Prostate gland (tissue), 2 donors: ENCODE measurements at places on chromosomes 5 and 9. TPM values are rescaled to one million over a fixed set of nuclear protein-coding genes. Genes with fewer than 3 reads are reported as not detected.

The EIF4EBP3 gene
- total RNA-seq: 41.4 TPM

DNA sequence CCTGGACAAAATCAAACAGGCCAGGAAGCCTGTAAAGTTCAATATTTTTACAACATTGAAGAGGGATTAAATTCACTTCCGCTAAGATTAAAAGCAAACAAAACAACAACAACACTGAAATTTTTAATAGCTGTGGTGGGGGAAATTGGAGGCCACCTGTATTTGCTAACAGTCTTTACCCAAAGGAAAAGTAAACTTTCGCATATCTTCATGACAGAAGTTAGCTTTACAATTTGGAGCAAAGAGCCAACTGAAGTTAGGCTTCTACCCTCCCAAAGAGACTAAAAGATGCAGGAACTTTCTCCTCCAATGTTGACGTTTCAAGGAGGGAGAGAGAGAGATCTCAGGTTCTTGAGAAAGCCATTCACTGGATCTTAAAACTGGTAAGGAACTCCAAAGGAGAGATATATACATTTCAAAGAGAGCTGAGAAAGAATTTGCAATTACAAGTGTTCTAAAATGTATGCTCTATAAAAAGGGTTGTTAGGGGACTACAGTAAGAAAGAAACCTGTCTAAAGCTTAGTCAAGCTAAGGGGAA lies 349.2 kb upstream of the CDH9 start:
- no peak for DNase-seq

The WNK2 gene
- 136 TPM for total RNA-seq

The SERINC5 gene
- 127 TPM for total RNA-seq

GRCh38 chr5:42988568-42988967 lies 51.6 kb downstream of the ANXA2R start:
- no peak for DNase-seq

The FAM153A gene
- 50.2 TPM for total RNA-seq

DNA sequence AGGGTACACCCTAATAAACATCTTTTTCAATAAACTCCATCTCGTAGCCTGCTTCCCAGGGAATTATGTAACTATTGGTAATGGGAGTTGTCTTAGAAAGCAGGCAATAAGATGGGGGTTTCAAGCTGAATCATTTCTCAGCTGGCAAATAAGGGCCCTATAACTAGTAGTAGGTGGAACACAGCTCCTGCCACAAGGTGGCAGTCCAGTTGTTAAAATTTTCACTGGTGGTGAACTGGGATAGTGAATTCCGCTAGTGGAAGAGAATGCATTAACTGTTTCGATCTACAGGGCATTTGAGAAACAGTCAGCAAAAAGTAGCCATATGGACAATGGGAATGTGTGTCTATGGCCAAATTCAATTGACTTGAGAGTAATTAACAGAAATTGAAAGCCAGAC lies 27.7 kb downstream of the PCDHB15 start:
- no peak for DNase-seq

DNA sequence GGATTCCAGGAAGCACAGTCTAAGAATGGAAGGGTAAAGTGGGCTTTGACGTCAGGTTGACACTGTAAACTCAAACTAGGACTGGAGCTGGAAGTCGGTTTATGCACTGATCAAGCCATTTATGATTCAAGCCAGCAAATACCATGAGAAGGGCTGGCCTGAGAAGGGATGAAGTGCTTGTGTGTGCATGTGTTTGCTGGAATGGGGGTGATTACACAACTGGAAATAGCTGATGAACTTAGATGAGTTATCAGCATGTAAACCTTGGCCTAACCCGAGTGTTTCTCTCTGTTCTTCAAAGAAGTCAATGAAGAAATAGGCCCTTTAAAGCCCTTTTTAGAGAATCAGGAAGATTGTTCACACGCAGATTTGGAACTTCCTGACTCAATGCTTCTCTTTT lies 287.6 kb downstream of the RFX3 start:
- DNase-seq: no peak

DNA sequence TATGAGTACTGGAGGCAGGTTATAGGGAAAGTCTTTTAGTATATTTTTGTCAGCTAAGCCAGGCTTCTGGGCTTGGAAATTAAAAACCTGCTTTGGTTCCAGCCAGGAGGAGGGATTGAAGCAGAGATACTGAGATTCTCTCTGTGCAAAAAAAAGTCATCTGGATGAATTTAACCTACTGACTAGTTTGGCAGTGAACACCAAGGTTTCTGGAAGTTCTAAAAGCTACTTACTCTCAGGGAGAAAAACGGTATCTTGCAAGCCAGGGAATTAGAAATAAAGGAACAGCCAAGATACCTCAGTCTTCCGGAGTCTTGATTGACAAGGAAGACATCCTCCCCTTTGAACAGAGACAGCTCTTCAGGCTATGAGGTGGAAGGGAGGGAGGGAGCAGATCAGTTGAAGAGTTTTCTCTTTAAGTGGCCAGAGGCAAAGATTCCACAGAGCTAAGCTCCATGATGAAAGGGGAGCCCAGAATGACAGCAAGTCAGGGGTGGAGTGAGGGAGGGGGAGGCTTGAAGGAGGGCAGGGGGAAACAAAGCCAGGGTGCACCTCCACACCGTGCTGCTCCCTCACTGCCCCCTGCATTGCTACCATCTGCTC lies 8.3 kb upstream of the ZBTB34 start:
- DNase-seq: no peak

- no peak for DNase-seq
Observed at GRCh38 chr9:90458485-90458884, 184.1 kb downstream of the DIRAS2 start.

GRCh38 chr5:34022121-34022705 lies 14.4 kb upstream of the AMACR start:
- no peak for DNase-seq

The DPH7 gene
- total RNA-seq: 62.4 TPM

DNA sequence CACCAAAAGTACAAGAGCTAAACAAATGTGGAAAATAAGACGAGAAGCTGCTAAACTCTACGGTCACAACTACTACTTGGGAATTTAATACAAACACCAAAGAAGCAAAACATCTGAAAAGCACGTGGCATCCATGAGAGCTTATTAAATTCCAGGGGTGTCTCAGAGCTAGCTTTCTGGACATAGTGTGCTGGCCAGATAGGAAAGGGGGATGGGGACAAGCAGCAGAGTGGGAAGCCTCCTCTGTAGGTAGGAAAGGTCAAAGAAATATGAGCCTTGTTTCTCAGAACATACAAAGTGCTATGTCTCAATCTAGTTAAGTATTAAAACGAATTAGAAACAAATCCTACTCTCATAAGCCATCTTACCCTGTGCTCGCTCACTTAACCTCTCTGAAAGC lies 51.3 kb upstream of the GOLPH3 start:
- DNase-seq: peak; percentile 47

GRCh38 chr5:35195472-35195852 lies 34.8 kb downstream of the PRLR start:
- DNase-seq: no peak

DNA sequence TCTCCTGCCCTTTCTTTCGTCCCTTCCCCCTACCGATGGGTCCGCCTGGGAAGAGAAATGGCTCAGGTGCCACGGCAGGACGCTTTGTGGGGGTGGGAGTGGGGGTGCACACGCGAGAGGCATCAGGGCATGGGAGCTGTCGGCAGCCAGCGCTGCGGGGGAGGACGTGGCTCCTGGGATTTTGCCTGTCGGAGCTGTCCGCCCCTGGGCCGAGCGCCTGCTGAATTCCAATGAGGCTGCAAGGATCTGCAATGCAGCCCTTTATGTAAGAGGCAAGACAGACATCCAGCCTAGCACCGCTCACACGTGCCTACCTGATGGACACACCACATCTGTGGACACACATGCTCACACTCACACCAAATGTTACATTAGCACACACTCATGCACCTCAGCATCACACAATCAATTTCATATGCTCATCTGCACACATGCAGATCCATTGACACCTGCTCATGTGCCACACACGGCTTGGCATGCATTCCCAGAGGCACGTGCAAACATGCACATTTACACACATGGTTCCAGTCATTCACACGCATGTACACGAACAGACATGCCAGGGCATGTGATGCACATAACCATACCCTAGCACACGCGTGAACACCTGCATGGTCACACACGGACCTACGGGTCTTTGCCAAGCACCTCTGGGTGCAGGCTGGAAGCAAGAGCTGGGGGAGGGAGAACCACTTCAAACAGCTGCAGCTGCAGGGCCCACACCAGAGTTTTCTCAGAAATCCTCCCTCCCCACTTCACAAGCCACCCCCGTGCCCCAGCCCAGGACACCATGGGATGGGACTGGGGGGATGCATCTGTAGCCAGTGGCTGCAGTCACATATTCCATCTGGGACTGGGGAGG lies 1.4 kb downstream of the GRIN1 start:
- no peak for DNase-seq

The PIP5K1B gene
- total RNA-seq: 38.3 TPM

- DNase-seq: no peak
Observed at GRCh38 chr5:88374391-88374790, 105.7 kb upstream of the TMEM161B start.

DNA sequence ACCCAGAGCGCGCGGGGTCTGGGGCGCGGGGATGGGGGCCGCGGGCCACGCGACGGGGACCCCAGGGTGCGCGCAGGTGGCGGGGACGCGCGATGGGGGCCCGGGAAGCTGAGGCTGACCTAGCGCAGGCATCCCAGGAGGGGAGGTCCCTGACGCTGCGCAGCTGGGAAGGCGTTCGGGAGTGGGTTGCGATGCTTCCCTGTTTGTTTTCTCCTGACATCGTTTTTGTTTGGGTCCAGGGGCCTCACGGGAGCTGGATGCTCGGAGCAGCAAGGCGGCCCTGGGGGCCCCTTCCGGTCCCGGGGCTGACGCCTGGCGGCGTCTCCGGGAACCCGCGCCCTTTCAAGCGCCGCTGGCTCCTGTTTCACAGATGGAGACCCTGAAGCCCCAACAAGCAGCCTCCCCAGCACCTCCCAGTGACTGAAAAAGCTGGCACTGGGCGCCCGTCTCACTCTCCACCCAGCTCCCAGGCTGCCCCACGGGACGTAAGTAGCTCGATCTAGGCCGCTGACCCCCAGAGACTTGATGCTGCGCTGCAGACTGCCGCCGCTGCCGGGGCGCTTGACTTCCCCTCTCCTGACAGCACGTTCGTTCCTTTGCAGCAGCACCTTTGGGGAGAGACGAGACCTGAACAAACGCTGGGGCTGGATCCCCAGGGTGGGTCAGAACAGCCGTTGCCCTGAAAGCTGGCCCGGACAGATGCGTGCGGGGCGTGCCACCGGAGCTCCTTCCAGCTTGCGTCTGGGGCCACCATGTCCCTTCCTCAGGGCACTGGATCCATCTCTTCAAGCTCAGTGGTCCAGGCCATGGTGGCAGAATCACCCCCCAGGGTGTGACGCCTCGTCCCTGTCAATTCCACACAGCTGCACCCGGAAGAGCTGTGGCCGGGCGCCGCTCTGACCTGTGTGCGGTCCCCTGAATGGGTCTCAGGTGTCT lies 593 bp downstream of the BRD3OS start:
- no peak for DNase-seq

DNA sequence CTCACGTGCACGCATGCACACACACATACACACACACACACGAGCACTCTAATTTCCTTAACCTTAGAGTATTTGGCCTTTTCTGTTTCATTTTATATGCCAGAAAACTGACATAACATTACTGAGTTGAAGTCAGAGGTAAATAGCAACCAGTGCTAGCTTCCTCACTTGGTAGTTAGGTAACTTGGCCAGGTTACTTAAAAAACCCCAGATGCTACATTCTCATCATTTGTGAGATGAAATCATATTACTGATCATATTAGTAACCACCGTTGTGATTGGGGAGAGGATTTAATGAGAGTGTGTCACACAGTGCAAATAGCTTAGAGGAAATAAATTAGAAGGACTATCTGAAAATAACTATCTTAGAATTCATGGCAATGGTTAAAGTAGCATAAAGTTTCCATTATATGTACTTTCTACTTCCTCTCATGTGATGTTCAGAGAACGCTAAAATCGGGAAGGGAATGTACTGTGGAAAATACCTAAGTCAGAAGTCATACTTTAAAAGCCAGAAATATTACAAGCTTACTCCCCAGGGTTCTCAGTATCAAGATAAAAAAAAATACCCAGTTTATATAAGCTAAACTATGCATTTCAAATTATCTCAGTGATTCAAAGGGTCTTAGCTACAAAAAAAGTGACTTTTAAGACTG lies 120.5 kb downstream of the TUSC1 start:
- DNase-seq: no peak

- no peak for DNase-seq
Observed at GRCh38 chr9:128211981-128212281, 8.8 kb downstream of the DNM1 start.

DNA sequence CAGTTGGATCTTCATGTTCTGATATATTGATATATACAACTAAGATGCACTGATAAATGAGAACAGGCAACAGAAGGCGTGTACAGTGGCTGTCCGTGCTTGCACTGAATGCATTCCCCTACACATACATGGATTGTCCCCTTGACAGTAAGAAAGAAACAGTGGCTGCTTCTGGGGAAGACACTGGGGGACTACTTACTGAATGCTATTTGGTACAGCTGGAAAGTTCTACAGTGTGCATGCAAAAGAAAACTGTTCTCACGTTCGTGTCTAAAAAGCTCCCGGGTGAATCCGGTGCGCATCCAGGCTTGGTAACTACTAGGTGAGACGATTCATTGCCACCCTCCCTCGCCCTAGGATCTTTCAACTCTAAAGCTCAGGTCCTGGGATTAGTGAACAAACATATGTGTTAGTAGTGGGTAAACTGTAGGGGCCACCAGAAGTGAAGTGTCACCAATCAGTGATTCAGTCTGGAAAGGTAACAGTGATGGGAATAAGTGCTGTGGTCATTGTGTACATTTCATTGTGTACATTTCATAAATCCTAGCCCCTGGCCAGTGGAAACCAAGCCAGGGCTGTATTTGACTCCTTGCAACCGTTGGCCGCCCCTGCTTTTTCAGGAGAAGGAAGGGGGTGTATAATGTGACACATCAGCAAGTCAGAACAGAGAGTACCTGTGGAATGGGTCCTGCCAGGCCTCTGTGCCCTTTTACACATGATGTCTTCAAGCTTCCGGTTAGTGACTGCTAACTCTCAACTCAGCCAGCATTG lies 46.3 kb upstream of the BOD1 start:
- DNase-seq: no peak

The ZNF782 gene
- 15.8 TPM for total RNA-seq

The SLC45A2 gene
- not detected for total RNA-seq

DNA sequence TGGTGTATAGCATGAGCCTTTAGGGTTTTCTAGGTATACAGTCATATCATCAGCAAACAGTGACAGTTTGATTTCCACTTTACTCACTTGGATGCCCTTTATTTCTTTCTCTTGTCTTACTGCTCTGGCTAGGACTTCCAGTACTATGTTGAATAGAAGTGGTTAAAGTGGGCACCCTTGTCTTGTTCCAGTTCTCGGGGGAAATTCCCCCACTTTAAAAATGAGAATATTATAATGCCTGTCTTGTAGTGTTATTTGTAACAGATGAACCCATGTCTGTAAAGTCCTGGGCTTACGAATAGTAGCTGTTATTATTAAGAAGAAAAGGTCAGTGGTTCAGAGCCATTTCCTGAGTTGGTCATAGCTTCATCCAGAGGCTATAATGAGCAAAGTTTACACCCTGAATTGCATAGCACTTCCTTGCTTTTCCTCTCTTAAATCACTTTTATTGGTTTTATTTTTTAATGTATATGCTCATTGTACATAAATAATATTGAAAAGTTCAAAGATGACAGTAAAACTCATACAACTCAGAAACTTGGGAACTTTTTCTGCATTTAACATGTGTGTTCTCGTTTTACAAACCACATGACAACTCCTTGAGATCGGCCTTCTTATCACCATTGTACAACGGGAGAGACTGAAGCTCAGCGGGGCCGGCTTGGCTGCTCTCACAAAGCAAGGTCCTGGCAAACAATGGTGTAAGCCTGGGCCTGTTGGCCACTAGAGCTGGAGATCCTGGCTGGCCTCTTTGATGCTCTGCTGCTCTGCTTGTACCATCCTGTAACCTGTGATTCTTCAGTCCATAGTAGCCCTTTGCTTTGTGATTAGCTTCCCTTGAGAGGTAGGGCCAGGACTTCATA lies 85.2 kb downstream of the CYFIP2 start:
- no peak for DNase-seq
